Tracheal epithelial cell (primary cell): ENCODE measurements at places on chromosomes 13 and 19. TPM values are rescaled to one million over a fixed set of nuclear protein-coding genes. Genes with fewer than 3 reads are reported as not detected.

The ZNF492 gene
- 0.24 TPM in 1 of 2 replicates, not detected in the other for total RNA-seq

The ZNF180 gene
- 4.0 and 8.0 TPM in 2 replicates for total RNA-seq

The FCAR gene
- total RNA-seq: not detected in 2 replicates

The CGB5 gene
- 0.24 TPM in 1 of 2 replicates, not detected in the other for total RNA-seq

The ZNF667 gene
- 3.6 and 6.0 TPM in 2 replicates for total RNA-seq

The MPHOSPH8 gene
- 11.3 and 17.7 TPM in 2 replicates for total RNA-seq

The LILRB3 gene
- not detected in 2 replicates for total RNA-seq

The FPR1 gene
- not detected in 2 replicates for total RNA-seq

The GJB2 gene
- 131 and 380 TPM in 2 replicates for total RNA-seq

The C19orf85 gene
- total RNA-seq: not detected in 2 replicates

The DNAAF3 gene
- 1.2 and 1.5 TPM in 2 replicates for total RNA-seq

The ZNF580 gene
- total RNA-seq: 0.43 and 3.1 TPM in 2 replicates

The ZNF229 gene
- total RNA-seq: 8.5 and 10.4 TPM in 2 replicates

The VSIG10L gene
- 0.21 and 1.4 TPM in 2 replicates for total RNA-seq

The TMEM255B gene
- total RNA-seq: 0.48 and 3.0 TPM in 2 replicates

The CALR3 gene
- total RNA-seq: 0.64 TPM in 1 of 2 replicates, not detected in the other

The GRIK5 gene
- total RNA-seq: under 0.01 and 2.4 TPM in 2 replicates

The APOC4 gene
- total RNA-seq: not detected in 2 replicates

The GTPBP3 gene
- 20.5 and 71.6 TPM in 2 replicates for total RNA-seq
